Hypothalamus (tissue), 51 donors: ENCODE measurements at places on chromosomes 7 and 10.

- DNase-seq: no peak
Observed at GRCh38 chr10:6128087-6128486, 39.3 kb downstream of the RBM17 start.

- no peak for DNase-seq
Observed at GRCh38 chr7:123314886-123315285, 115.1 kb upstream of the SLC13A1 start.

- DNase-seq: no peak
Observed at GRCh38 chr7:70334871-70335270, 736.6 kb downstream of the AUTS2 start.

GRCh38 chr7:47356261-47356660, 225.7 kb downstream of the TNS3 start:
- no peak for DNase-seq

GRCh38 chr7:29620556-29620930, 56.9 kb downstream of the PRR15 start:
- DNase-seq: no peak
